Kidney epithelial cell (primary cell): ENCODE measurements at places on chromosomes 12 and 14. TPM values are rescaled to one million over a fixed set of nuclear protein-coding genes. Genes with fewer than 3 reads are reported as not detected.

GRCh38 chr12:54394281-54394719, 9.8 kb upstream of the ZNF385A start:
- no peak for DNase-seq

Gene AQP2
- not detected in 2 replicates for total RNA-seq

DNA sequence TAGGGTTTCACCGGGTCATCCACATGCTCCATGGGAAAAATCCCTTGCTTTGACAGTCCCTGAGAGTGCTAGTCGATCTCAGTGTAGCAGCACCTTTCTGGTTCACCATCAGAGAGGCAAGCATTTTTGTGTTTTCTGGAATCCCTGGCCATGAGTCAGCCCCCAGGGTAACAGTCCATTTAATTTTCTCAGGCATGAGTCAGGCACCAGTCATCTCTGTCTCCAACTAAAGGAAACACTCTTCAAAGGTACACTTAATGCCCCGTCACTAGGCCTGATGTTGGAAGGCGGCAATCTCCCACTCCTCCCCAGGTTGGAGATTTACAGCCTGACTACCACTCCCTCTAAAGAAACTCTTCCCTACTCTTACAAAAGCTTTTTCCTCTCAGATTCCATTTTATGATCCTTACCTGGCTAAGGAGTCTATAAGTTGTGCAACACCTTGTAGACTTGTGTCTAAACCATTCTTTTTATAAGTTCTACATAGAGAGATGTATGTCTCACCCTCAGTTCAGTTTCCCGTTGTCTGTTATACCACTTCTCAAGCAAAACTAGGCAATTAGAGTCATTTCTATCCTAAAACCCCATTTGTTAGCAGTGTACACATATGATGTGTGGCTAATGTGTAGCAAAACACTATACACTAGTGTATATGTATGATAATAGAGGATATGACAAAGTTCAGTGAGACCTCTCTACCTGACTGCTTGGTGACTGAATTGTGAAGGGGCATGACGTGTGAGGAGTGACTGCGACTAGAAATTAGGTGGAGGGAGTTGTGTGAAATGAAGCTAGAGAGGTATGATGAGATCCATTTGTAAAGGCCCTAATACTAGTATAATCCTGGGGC, 24.6 kb downstream of the TMEM19 start:
- peak; percentile 91 for DNase-seq

DNA sequence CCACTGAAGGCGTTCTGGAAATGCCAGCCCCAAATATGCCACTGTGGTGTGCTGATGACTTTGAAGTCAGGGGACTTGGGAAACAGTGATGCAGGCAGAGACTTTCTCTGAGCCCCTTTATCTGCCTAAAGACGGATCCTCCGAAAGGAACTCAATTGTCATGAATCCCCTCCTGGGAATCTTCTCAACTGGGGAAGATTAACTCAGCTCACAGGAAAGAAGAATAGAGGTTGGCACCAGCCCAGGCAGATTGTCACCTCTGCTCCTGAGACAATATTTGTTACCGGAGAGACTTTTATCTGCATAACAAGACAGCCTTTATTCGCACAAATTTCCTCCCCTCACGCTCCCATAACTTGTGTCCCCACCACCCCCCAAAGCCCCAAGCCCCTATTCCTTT, 414.4 kb downstream of the FUT8 start:
- DNase-seq: no peak

Gene FGF6
- not detected in 2 replicates for total RNA-seq

- no peak for DNase-seq
Observed at GRCh38 chr12:3928538-3929184, 55.5 kb upstream of the PARP11 start.

Gene SYNDIG1L
- total RNA-seq: not detected in 2 replicates

Gene CLEC4D
- not detected in 2 replicates for total RNA-seq

DNA sequence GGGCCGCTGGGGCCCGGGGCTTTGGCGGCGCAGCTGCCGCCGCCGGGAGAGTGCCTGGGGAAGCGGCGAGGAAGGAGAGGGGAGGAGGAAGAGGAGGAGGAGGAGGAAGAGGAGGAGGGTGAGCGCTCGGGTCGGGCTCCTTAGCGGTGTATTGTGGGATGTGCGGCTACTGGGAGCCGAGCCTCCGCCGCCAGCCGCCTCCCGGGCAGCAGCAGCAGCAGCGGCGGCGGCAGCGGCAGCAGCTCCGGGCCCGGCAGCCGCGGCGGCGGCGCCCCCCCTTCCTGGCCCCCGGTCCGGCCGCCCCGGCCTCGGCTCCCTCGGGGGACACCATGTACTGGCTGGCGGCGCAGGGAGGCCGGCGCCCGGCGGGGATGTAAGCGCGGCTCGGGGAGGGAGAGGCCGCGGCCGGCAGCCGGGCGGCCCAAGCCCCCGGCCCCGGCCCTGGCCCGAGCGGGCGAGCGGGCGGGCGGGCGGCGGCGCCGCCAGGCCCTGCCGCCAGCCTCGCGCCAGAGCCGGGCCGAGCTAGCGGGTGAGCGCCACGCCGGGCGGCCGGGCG, at the start of gene SETD1B:
Gene SETD1B (plus strand): TSS at position 149 of the 556 bp plus-strand sequence. CDS start 729 bp downstream, outside the sequence.
- DNase-seq: no peak

DNA sequence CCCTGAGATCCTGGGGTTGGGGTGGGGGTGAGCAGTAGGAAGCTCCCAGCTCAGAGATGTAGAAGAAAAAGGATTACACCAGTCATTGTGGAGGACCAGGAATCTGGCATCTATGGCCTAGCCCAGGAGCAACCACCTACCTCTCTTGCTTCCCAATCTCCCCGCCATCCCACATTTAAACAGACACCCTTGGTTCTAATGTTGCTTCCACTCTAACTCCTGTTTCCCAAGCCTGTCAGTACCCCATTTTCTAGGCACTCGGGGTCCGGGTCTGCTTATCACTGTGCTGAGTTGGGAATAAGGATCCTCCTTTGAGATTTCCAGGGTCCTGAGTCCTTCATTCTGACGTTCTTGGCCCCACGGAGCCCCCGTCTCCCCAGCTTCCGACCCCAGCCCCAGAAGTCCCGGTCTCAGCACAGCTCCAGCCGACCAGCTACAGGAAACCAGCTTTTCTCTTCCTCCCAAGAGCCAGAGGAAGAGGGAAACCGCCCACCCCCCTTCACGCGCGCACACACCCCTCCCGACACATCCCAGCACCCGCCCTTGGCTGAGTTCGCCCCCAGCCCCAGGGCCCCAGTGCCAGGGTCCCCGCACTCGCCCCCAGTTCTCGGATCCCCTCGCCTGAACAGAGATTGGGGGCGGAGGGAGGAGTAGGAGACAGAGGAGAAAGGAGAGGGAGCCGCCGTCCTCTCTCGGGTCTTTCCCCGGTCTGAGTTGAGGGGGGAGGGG, 1.2 kb downstream of the ITGA5 start:
- DNase-seq: no peak

Gene NT5DC3
- total RNA-seq: 14.3 and 17.0 TPM in 2 replicates

DNA sequence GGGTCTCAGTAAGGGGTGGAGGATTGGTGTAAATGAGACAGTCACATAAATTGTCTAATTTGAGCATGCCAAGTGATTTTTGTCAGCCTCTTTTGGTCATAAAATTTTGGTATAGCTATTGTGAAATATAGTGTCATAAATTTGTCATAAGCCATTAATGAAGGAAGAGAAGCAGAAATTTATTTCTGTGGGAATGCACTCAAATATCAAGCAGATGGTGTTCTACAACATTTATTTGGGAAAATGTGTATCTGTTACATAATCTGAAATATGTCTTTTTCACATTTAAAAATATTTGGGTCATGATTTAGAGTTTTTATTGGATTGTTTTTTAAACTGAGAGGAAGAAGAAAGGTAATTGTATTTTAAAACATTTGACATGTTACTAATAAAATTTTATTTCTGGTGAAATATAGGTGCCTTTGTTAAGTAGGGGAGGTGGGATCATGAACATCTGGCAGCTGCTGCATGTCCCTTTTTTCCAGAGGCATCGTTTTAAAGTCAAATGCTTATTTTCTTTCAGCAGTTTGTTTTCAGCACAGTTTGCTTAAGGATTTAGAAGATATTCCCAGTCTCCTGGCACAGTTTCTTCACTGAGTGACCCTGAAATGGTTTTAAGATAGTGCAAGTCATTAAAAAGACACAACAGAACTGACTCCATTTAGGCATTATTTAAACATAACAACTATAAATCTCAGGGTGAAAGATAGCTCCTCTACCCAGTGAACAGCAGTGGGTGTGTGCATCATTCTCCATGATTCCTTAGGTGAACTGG, 371.7 kb downstream of the SNAPC1 start:
- DNase-seq: no peak

Gene ACVRL1
- total RNA-seq: 4.7 and 9.7 TPM in 2 replicates

DNA sequence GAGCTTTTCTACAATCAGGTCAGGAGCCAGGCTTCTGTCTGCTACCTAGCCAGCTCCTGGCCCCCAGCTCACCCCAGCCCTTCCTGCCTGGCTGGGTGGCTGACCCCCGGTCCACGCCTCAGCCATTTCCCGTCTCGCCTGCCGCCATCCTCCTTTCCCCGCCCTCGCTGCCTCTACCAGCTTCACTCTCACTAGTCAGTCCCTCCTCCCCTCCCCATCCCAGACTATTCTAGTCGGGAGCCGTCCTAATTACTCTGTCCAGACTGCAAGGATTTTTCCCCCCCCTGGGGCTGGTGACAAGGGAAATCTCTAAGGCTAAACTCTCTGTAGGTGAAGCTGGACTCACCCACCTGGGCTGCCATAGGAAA, 825 bp downstream of the DHH start:
- no peak for DNase-seq

- DNase-seq: no peak
Observed at GRCh38 chr12:108248011-108248410, 91.1 kb downstream of the CMKLR1 start.

GRCh38 chr12:55899082-55899481, 28.6 kb downstream of the PYM1 start:
- no peak for DNase-seq

- DNase-seq: no peak
Observed at GRCh38 chr12:23352670-23353069, 596.8 kb downstream of the SOX5 start.

DNA sequence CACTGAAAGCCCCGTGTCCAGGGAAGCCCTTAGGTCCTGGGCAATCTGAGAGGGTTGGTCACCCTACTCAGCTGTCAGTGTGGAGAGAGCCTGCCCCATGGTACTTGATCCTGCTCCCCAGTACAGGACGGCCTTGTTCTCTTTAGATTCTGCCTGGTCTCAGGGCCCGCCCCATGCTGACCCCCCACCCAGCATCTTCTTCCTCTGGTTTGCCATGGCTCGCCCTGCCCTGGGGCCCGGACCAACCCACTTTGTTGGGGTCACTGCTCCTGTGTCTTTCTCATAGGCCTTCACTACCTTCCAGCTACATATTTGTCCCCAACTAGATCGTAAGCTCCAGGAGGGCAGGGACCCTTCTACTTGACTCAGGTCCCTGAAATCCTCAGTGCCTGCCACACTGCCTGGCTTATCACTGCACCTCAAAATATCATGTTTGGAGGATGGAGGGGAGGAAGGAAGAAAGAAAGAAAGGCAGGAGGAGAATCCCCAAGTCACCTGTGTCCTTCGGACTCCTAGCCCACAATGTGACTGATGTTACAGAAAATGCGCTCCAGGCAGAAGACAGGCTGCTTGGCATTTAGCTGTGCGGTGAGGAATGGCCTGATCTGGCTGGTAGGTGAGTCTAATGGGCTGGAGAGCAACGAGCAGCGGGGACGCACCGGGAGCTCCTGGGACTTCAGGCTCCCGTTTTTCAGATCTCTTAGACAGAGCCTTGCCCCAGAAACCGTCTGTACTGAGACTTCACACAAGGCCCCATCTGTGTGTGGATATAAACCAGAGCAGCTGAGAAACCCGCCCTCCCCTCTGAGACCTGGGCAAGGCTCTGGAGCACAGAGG, 66.1 kb downstream of the C14orf132 start:
- DNase-seq: no peak

GRCh38 chr14:65904988-65905387, 492.5 kb downstream of the FUT8 start:
- DNase-seq: no peak

GRCh38 chr12:95918194-95918993, 24.0 kb downstream of the CCDC38 start:
- DNase-seq: no peak

Gene RNASE8
- total RNA-seq: not detected in 2 replicates

- DNase-seq: no peak
Observed at GRCh38 chr14:92564344-92565039, 50.9 kb downstream of the RIN3 start.

Gene KRT82
- total RNA-seq: not detected in 2 replicates

- no peak for DNase-seq
Observed at GRCh38 chr14:104086661-104087461, 1.4 kb downstream of the ASPG start.

DNA sequence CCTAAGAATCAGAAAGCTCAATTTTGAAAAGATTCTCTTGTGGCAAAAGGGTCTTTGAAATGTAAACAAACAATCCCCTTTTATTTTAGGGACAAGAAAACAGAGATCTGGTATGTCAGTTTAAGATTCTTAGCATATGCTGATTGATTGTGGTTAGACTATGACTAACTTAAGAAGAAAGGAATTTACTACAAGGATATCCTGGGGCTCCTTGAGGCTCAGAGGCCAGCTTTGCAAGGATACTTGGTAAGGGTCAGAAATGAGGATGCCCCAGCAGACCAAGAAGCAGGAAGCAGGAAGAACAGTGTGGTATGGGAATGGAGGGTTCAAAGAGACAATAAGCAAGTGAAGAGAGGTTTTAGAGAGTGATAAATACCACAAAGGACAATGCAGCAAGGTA, 474.6 kb downstream of the ETNK1 start:
- DNase-seq: no peak

- no peak for DNase-seq
Observed at GRCh38 chr12:57016348-57016747, at the start of gene TAC3. TAC3 (minus strand) TSS chr12:57016529; CDS start chr12:57015797, 732 bp downstream.

GRCh38 chr14:103536693-103537092, 7.7 kb downstream of the TRMT61A start:
- no peak for DNase-seq

DNA sequence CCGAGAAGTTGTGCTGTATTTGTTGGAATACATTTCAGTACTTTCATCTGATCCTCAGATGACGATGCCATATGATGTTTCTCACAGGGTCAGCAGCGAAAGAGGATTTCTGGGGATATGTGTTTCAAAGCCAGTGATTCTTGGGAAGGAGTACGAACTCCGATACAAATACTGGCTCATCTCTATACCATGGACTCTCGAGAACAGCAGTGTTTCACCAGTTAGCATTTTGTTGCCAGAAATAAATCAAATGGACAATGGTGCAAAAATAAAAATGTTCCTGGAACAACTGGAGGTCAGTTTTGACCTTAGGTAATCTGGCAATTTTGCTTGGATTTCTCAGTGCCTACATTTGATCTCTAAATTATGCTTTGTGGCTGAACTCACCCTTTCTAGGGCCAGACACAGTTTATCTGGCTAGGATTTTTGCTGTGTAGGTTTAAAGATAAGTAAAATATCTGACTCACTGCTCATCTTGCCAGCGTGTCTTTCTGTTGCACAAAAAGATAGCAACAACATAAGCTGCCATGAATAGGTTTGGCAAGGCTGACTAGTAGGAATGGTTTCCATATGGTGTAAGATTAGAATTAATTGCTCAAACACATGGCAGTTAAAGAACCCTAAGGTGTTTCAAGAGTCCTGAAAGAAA, 11.0 kb upstream of the MGP start:
- no peak for DNase-seq

- no peak for DNase-seq
Observed at GRCh38 chr12:120640861-120641833, 721 bp downstream of the CABP1 start.

Gene KCNJ8
- total RNA-seq: 0.25 and 0.27 TPM in 2 replicates
